Stimulated activated naive CD4-positive, alpha-beta T cell treated with Interleukin-2 at 50 U/mL for 16 hours (primary cell): ENCODE measurements at places on chromosomes 2 and 18.

GRCh38 chr2:47799031-47799609 lies 16.2 kb downstream of the MSH6 start:
- DNase-seq, result no peak

DNA sequence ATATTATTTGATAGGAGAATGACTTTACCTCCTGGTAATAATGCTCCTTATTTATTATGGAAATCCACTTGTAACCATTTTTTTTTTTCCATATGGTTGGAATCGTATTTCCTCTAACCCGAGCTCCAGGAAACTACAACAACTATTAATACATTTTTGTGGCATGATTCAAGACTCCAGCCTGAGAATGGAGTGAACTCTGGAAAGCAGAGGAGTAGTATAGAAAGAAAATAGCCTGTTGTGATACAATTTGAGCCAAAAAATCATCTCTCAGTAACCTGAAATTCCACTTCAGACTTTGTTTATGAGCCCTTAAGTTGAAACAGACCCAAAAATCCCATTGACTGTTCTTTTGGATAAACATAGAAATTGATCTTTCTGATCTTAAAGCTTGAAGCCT lies 921.1 kb downstream of the SOCS6 start:
- no peak for DNase-seq

DNA sequence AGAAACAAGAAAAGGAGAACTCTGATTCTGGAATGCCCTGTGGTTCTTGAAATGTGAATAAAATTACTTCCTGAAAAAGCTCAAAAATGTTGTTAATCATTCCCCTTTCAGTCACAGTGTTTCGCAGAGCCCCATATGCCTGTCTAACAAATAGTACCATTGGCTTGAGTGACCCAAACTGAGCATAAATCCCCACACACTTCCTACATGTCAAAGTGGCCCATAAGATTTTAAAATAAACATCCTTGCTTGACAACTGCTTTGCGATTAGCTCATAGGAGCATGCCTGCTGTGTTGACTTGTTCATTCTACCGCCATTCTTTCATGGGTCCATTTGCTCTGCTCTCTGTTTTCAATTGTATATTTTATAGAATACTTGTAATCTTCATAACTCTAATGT lies 377.8 kb upstream of the SMIM21 start:
- no peak for DNase-seq

DNA sequence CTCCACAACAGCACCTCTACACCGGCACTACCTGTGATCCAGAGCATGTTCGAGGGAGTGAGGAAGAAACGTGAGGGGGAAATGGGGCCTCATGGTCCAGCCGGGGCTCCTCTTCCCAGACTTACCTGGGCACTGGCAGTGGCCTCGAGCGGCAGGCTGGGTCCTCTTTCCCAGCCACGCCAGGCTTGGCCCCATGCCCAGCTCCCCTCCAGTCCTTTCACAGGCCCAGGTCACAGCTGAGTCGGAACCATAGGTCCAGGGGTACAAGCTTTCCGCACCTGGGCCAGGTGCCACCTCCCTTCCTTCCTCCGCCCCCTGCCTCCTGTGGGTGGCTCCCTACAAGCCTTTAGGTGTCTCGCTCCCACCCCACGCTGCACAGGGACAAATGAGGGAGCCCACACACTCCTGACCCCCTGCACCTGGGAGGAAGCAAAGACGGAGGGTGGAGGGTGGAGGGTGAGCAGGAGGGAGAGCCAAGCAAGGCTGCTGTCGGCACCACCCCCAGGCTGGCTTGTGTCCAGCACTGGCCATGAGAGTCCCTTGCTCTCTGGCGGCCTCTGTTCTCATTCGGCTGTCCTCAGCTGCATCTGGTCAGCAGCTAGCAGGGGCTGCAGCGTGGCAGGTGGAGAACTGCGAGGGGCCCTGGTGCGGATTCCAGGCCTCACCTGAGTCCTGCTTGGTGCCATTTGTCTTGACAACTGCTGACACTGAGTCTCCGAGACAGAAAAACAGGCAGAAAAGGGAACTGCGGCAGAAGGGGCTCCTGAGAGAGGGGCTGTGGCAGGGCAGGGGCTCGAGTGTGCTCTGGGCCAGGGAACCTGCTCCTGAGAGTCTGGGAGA lies 26.8 kb downstream of the ADRA2B start:
- no peak for DNase-seq

- DNase-seq, result no peak
Measured at GRCh38 chr2:217218269-217219163, 358.7 kb upstream of the TNP1 start.

DNA sequence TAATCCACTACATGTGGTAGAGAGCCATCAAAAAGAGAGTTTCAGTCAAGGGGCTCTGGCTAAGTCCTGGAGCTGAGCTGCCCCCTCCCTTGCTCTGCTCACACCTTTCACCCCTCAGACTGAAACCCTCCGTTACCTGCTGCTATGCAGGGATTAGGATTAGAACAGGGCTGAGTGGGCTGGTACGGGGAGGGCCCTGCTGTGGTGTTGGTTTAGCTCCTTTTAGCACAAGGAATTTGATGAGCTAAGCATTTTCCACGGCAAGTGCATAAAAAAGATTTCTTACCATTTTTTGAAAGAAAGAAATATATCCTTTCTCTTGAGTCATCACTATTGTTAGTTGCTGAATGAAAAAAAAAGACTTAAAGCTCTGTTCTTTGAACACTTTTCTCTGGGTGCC lies 46.3 kb downstream of the TCF7L1 start:
- no peak for DNase-seq

GRCh38 chr2:53438100-53438499 lies 329.5 kb upstream of the CHAC2 start:
- no peak for DNase-seq

GRCh38 chr2:182245963-182246362 lies 180.9 kb downstream of the PDE1A start:
- no peak for DNase-seq

- no peak for DNase-seq
Measured at GRCh38 chr2:157538064-157538463, 90.6 kb downstream of the ACVR1C start.

DNA sequence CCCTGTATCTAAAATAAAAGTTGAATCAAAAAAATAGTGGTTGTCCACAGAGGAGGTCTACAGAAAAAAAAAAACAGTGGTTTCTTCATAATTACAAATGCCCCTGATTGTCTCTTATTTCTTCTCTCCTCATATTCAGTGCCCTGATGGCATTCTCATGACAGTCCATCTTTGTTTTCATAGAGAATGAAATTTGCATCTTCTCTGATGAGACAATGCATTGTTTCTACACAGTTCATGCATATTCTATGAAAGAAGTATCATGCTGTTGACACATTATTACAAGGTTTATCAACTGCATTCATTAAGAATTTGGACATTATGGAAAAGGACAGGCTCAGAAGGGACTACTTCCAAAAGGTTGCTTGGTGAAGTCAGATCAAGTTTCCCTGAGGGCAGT lies 59.5 kb downstream of the LHCGR start:
- no peak for DNase-seq

DNA sequence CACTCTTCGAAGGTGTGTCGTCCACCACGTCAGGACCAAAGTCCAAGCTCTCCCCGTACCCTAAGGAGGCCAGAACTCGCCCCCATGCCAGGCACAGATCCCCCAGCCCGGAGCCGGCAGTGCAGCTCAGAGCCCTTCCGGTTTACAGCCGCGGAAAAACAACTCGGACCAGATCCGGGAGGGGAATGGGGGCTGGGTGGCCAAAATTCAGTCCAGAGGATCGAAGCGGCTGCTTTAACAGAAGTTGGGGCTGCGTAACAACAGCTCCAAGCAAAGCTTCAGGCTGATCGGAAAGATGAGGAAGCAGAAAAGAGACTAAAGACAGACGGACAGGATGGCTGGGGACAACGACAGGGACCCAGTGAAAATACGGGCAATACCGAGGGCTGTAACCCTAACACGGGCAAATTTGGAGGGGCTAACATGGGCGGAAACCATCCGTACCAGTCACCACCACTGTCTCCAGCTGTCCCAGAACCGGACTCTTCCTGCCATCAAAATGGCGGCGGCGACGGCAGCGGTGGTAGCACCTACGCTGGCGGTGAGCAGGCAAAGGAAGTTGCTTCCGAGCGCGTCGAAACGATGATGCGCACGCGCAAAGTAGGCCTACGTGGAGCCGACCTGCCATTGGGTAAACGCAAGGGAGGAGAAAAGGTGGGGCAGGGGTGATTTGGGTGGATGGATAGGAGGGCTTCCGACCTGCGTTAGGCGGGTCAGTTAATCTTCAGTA lies at the start of gene MMADHC:
MMADHC (minus strand) TSS at position 556 of the 730 bp plus-strand sequence. CDS start 678 bp downstream, outside the sequence.
- peak; percentile 93 for DNase-seq

GRCh38 chr2:9403924-9404323 lies 19.4 kb downstream of the ITGB1BP1 start:
- no peak for DNase-seq

DNA sequence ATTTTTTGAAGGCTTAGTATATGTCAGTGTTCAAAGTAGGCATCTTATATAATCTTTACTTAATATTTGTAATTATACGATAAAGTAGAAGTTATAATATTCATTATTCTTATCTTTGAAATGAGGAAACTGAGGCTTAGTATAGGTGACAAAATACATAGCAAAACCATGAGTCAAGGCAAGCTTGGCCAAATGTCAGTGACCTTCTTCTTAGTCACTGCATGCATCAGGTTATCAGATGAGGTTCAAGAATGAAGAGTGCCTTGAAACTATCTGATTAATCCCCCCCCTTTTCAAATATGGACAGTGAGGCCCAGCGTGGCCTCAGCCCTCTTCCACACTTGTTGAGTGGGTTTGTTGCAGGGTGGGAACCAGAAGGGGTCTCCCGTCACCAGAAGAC lies 59.3 kb downstream of the PMAIP1 start:
- no peak for DNase-seq

DNA sequence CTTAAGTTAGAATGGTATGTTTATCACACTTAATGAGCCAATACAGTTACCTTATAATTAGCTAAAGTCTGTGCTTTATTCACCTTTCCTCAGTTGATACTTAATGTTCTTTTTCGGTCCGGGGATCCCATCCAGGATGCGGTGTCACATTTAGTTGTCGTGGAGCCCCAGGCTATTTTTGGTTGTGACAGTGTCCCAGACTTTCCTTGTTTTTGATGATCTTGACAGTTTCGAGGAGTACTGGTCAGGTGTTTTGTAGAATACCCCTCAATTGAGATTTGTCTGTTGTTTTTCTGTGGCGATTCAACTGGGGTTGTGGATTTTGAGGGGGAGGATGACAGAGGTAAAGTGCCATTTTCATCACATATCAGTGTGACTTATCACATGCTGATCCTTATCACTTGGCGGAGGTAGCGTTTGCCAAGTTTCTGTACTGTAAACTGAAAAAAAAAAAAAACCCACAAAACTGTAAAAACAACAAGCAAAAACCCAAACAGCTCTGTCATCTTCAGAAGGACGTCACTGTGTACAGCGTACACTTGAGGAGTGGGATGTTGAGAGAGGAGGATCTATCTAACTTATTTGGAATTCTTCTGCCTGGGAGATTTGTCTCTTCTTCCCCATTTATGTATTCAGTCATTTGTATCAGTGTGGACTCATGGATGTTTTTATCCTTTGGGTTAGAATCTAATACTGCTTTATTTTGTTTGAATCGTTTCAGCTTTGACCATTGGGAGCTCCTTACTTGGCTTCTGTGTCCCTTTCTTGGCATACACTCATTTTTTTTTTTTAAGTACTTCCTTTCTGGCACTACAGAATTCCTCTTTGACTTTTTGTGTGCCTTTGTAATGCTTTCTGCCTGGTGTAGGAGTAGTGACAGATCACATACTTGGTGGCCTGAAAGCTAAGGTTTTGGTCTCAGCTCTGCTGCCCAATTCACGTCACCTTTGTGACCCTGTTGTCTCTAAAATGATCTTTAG lies 68.1 kb downstream of the FMNL2 start:
- DNase-seq, result no peak

DNA sequence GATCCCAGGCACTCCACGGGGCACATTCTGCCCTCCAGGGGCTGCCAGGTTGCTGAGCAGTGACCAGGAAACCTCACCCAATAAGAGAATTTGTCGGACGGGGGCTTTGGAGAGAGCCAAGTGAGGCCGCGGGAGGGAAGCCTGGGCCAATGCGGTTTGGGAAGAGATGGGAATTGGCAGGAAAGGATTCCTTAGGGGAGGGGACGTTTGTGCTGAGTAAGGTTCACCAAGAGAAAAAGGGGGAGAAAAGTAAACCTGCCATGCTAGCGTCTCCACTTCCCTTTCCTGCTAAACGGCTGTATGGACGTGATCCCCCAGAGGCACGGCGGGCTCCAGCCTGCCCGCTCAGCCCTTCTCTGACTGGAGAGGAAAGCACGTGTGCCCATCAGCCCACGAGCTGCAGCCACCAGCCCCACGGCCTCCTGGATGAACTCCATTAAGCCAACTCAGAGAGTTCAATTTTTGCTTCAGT lies 194.4 kb upstream of the ID2 start:
- DNase-seq, result peak; percentile 37

DNA sequence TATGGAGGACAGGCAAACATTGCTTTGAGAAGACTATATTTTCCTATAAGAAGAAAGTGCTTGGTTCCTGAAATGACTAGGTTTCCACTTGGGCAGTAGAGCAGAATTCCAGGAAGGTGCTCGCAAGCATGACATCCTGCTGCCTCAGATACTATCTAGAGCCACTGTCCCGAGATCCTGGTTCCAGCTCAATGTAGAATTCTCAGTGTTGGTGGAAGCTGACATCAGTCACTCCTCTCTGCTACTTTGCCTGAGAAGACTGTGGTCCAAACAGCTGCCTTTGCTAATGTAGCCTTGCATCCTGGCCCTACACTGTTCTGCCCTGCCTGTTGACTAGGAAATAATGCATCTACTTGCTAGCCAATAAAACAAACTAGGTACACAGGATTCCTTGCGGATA lies 50.0 kb upstream of the ITGA6 start:
- DNase-seq, result no peak

GRCh38 chr18:49537232-49537896 lies 24.5 kb upstream of the LIPG start:
- DNase-seq, result no peak

DNA sequence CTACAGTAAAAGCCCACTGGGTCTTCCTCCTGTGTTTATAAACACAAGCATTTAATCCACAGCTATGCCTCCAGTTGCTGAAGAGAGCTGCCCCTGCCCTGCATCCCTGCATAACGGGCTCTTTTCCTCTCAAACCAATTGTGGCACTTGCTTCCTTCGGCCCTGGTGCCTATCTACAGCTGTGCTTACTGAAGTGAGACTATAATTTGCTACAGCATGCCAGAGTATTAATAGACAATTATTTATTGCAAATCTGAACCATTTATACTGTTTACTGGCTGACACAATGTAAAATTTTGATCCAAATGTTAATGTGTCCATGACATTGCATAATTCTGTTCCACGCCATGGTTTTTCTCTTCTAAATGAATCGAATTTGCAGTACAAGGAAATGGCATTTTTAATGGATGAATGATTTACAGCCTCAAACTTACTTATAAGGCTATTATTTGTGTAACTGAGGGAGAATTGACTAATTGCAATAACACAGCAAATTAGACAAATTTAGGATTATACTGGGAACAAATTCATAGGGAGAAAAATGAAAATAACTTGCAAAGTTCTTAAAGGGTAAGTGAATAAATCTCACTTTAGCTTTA lies 457.0 kb upstream of the HNRNPA3 start:
- DNase-seq, result no peak

GRCh38 chr2:66782780-66783361 lies 347.9 kb downstream of the MEIS1 start:
- no peak for DNase-seq
